ENCODE measurements at places on chromosomes 16 and 17.

DNA sequence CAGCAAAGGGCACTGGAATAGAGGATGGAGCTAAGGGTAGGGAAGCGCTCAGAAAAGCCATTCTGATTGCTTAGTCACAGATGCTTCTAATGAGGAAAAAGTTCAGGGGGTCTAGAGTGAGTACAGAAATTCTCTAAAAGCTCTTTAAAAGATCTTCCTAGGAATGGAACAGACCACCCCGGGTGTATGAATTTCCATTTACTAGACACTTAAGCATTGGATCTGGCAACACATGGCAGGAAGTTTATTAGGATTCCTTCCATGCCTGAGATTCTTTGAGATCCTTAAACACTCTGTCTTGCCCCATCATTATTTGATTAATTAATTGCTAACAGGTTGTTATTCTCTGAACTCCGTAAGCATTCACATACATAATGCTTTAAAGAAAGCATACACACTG lies 8.5 kb downstream of the KRTAP9-7 start:
- no peak for DNase-seq

- DNase-seq: no peak
These were observed 33.8 kb downstream of the CLEC16A start for GRCh38 chr16:10978124-10978523.

DNA sequence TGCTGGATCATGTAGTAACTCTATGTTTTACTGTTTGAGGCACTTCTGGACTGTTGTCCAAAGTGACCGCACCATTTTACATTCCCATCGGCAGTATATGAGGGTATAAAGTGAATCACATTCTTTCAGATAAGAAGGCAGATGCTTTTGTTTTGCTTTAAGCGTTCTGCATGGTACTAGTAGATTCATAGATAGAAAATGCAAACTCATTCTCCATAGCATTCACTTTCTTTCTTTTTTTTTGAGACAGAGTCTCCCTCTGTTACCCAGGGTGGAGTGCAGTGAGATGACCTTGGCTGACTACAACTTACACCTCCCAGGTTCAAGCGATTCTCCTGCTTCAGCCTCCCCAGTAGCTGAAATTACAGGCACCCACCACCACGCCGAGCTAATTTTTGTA lies 40.4 kb downstream of the TANGO6 start:
- DNase-seq: no peak

- no peak for DNase-seq
These were observed 38.4 kb upstream of the FOXF1 start for GRCh38 chr16:86471896-86472295.

DNA sequence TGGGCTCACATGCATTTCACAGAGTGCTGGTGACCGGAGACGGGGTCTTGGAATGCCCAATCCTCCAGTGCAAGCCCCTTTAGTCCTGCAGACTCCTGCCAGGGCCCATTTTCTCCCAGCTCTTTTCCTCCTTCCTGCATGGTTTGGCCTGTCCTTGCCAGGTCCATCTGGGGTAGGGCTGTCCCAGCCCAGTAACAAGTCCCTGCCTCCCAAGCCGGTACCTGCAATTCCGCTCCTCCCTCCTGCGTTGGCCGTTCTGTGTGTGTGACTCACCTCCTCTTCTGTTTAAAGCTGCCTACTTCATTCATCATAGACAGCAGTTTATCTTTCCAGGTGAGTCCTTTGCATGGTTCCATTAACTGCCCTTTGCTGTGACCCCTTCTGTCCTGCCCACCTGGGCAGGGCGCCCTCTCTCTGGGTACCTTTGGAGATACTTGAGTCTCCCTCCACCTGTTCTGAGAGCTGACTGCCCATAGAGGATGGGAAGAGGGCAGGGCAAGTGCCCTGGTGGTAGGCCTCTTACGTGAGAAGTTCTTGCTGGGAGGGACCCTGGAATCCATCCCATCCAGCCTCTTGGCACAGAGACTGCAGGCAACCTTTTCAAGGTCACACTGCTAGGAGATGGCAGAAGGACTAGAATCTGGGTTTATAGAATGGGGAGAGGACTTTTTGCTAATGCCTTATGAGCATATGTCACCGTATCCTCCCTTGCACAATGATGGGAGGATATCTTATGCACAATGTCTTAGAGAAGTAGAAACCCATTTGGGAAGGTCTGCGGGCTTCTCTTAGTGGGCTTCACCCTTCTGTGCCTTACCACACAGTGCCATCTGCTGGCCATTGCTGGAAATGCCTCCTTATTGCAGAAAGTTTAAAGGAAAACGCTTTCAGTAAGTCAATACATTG lies 29.7 kb upstream of the LGALS9 start:
- DNase-seq: peak; percentile 68
